ENCODE measurements at places on chromosomes 2 and 18.
A peak's percentile ranks its signal among the peaks of the same experiment; 100 is the strongest.

DNA sequence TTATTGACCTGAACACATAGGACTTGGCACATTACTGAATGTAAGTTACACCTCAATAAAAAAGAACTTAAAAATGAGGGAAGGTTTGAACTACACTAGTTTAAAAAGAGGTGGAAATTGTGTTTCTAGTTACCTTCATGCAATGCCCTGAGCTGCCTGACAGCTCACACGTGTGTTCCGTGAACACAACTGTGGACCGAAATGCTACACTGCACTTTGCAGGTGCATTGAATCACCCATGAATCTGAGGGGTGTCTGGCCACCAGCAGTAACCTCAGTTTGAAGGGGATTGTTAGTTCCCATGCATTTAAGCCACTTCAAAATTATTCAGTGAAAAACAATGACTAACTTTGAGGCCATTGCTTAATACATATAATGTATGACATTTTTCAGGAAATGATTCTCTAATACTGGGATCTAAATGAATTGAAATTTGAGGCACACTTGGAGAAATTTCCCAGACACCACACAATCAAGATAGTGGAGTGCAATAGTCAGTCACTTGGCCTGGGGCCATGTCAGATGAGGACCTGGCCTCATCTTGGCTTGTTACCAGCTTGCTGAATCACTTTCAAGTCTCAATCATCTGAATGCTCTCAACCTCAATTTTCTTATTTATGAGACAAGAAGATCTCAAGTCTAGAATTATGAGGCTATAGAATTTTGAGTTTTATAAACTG, 59.3 kb downstream of the MYL12B start:
- DNase-seq = peak; percentile 28

DNA sequence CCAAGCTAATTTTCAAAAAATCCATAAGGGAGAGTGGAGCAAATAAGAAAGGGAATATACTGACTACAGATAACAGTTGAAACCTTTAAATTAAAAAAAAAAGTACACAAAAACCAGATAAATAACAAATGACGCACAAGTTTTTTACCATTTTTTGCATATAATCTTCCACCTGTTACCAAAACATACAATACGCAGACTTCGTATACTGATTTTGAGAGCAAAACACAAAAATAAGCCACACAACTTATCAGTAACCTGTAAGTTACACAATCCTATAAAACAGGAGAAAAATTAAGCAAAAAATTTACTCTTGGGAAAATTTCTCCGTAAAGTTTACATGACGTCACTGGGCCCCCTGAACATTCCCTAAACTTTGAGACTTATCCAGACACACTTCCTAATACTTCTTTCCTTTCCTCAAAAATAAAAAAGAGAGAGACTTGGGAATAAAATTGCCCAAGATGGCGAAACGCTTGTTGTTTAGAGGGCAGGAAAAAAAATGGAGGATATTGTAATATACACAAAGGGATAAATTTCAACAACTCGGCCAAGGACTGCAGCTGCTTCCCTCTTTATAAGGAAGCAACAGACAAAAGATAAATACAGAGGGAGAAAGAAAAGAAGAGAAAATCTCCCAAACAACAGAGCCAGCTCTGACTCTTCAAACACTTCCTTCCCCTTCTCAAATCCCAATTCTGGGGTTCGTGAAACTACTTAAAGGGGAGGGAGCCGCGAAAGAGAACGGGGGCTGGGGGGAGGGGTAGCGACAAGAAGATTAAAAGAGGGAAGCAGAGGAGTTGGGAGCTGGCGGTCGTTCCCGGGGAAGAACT, 1.6 kb downstream of the BAZ2B start:
- peak; percentile 72 for DNase-seq

DNA sequence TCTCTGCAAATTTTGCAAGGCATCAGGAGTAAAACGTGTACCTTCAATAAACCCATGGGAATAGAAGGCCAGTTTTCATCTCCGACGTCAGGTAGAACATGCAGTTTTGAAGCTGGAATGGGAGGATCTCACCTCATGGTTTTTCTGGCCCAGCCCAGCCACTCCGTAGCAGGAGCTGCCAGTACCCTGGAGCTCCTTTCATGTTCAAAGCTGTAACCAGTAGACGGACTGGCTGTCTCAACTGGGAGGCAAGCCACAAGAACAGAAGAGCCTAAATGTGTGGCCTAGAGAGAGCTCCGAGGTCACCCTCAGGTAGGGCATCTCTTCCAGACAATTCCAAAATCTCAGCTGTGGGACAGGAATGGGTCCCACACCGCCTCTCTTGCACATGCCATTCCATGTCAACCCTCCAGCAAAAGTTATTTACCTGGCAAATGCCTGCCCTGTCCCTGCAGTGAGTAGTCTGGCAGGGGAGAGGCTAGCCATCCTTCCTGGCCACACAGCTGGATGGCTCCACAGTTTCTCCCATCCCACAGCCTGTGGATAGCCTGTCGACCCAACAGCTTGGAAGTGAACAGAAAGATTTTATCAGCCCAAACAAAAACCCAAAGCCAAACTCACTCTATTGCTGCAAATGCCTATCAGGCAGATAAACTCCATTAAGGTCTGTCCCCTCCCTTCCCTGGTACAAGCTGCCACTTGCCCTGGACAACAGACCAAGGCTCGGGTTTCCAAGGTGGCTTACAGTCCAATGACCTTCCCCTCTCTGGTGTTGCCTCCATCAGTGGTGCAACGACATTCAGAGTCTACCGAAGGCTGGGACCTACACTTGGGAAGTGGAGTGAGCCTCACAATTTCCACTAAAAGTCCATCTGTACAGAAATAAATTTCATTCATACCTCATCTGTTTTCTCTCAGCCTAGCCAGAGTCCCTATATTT, 27.8 kb downstream of the CRACDL start:
- DNase-seq = no peak

- no peak for DNase-seq
Observed at GRCh38 chr2:160408959-160409291, 84.7 kb downstream of the RBMS1 start.

DNA sequence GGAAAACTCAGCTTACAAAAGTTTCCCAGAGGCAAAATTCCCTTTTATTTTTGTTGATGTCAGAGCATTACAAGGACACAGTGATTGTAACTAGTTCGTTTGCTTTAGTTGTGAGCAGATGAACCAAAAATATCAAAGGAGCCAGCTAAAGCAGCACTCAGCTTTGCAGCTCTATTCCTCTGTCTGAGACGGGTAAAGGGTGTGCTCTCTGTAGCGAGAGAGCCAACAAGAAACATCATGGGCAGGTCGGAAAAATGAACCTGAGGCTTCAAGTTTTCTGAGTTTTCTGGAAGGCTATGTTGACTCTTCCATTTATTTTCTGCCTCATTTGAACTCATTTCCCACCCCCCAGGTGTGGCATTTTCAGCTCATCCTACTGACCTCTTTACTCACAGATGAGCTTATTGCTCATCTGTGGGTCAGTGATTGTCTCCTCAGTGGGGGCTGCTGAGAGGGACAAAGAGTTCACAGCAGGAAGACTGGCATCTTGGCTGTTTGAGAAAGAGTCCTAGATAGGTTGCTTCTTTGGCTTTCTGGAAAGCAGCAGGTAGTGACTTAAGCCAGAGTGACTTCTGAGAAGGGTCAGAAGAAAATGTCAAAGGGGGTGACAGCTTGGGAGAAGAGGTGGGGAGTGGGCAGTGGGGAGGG, 66.6 kb upstream of the EPC2 start:
- no peak for DNase-seq

Data from Caki2 (cell line).